ENCODE measurements at places on chromosomes 7 and 10.
A peak's percentile ranks its signal among the peaks of the same experiment; 100 is the strongest.

- DNase-seq = no peak
These were observed 60.9 kb upstream of the ADRB1 start for GRCh38 chr10:113982769-113983168.

GRCh38 chr7:81162771-81163525, 244.1 kb upstream of the SEMA3C start:
- no peak for DNase-seq

DNA sequence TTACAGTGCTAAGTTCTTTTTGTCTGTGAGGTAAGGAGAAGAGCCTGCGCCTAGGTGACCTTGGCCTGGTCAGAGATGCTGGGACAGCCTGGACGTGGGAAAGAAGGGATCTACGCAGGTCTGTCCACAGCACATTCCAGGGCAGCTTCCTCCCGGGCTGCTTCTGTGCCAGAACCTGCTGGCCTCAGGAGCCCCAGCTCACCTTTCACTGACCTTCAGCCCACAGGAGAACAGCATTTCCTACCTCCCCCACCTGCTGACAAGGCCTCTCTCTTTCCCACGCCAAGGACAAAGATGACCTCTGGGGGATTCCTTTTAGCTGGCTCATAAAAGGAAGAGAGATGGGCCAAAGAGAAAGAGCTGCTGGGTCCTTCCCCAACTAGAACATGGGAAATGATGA, 260.6 kb downstream of the KCNMA1 start:
- DNase-seq = no peak

DNA sequence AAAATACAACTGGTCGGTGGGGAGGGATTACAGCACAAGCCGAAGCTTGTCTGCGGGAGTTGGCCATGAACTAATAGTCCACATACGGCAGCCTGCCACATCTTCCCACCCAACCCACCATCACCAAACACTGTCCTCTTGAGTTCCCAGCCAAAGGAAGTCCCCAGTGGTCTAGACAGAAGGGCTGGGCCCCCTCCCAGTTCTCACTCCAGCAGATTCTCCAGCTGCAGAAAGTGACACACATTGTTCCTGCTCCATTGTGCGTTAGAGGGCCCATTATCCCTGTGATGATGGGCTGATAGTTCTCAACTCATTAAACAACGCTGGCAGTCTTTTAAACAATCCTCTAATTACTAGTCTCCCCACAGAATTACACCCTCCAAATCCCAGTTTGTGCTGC, 148.0 kb downstream of the FGFR2 start:
- DNase-seq = no peak

DNA sequence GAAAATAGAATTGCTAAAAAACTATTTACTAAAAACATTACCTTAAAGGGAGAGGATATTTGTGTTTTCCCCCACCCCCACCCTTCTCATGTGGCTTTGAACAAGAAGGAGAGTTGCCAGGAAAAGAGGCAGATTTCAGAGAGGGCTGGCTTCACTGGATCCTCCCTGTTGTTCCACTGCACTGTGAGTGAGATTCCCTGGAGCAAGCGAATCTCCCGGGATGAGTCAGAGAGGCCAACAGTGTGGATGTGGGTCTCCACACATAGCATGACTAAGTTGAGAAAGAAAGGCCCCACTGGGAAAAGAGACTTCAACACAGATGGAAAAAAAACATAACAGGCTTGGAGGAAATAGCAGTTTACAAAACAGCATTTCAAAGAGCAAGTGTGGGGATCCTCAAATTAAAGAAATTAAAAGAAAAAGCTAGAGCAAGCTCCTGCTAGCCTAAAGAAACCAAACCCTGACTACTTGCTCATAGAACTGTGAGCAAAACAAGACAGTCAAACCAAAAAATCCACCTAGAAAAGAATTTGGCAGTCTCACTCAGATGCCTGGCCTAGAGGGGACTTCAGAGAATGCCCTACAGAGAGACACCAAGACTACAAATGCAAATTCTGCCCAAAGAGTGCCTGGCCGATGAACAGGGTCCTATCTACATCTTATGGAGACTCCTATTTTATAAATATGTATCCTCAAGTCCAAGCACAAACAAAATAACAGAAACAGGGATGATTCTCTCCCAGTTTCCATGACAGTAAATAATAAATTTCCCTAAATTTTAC, 3.4 kb downstream of the CAV1 start:
- no peak for DNase-seq

DNA sequence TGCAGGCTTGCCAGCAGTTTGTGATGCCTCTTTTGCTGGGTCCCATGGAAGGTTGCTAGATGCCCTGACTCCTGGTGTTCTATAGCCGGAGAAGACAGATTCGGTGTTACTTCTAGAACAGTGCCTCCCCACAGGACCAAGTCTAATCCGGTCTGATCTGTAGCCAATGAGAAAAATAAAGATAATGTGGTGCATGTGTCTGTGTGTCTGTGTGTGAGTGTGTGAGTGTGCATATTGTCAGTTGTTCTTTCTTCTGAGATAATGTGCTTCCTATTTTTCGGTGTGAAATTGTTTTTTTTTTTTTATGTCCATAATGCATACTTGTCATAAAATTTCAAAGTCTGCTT, 29.7 kb upstream of the ZNRF2 start:
- no peak for DNase-seq

DNA sequence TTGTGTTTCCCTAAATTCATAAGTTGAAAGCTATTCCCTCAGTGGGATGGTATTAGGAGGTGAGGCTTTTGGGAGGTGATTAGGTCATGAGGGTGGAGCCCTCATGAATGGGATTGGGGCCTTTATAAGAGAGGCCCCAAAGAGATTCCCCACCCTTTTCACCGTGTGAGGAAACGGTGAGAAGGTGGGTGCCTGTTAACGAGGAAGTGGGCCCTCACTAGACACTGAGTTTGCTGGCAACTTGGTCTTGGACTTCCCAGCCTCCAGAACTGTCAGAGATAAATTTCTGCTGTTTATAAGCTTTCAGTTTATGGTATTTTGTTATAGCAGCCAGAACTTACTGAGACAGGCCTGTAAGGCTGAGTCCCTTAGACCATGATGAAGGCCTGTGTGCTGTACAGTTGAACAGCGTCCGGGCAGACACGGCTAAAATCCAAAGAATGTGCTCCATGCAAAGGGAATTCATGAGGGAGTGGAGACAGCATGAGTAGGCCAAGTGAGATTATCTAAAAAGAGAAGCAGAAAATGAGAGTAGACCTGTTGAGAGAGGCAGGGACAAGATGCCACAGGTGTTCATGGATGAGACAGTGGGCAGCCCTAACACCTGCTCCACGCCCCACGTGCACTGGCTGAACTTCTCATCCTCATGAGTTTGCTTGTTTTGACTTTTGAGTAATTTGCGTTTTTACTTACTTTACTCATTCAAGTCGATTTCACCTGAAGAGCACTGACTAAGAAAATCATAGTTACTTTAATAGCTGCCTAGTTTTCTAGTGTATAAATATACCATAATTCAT, 66.9 kb upstream of the SFMBT2 start:
- no peak for DNase-seq

- no peak for DNase-seq
These were observed 134.0 kb upstream of the SEMA3D start for GRCh38 chr7:85320699-85321476.

- no peak for DNase-seq
These were observed 138.5 kb downstream of the ZNF438 start for GRCh38 chr10:30893208-30893607.

DNA sequence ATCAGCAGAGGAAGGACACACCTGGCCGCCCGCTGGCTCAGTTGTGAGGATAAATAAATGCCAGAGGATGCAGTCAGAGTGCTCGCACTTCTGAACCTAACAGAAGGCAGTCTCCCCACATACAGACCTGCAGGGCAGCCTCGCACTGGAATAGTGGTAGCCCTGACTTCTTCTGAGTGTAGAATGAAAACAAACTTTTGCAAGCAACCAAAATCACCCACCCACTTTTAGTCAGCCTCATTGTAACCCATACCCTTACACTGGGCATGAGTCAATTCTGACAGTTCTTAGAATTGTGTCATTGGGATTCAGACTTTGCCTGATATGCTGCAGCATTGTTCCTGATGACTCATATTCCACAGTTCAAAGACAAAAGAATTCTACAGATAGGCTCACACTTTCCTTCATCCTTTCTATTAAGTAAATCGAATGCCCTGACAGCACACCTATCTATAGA, 167.0 kb upstream of the CDK1 start:
- no peak for DNase-seq

- DNase-seq = no peak
These were observed 350.4 kb downstream of the DNAJB6 start for GRCh38 chr7:157687158-157687557.

- DNase-seq = no peak
These were observed 28.9 kb downstream of the LRRC27 start for GRCh38 chr10:132360766-132361447.

- DNase-seq = no peak
These were observed 177.6 kb downstream of the ADARB2 start for GRCh38 chr10:1559761-1560160.

- no peak for DNase-seq
These were observed 5.8 kb downstream of the TAF5 start for GRCh38 chr10:103373544-103373943.

DNA sequence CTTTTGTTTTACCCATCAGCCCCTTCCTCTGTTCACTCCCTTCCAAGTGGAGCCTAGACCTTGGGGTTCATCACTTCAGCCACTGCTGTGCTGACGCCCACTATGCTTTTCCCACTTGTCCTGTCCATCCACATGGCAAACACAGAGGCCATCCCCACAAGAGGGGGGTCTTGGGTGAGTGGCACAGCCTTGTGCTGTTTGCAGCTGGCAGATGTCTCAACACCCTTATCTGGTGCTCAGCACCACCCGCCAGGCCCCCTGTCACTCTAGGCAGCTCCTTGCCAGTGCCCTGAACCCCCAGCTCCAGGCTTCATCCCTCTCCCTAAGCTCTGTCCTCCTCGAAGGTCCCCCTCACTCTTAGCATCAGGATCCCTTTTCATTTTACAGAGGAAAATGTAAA, 13.1 kb downstream of the BLVRA start:
- DNase-seq = no peak

GRCh38 chr7:116988363-116988989, 35.2 kb downstream of the ST7 start:
- no peak for DNase-seq

- DNase-seq = no peak
These were observed 85.8 kb upstream of the EGFR start for GRCh38 chr7:54932818-54933543.

- DNase-seq = no peak
These were observed 154.1 kb downstream of the KIAA1217 start for GRCh38 chr10:24363070-24363469.

- DNase-seq = no peak
These were observed 2.5 kb downstream of the VSIR start for GRCh38 chr10:71770789-71771188.

GRCh38 chr10:97197030-97197500, 11.3 kb upstream of the SLIT1 start:
- no peak for DNase-seq

- no peak for DNase-seq
These were observed 95.6 kb downstream of the SNX13 start for GRCh38 chr7:17844514-17845196.

- no peak for DNase-seq
These were observed 113.0 kb downstream of the ABLIM1 start for GRCh38 chr10:114545071-114545470.

DNA sequence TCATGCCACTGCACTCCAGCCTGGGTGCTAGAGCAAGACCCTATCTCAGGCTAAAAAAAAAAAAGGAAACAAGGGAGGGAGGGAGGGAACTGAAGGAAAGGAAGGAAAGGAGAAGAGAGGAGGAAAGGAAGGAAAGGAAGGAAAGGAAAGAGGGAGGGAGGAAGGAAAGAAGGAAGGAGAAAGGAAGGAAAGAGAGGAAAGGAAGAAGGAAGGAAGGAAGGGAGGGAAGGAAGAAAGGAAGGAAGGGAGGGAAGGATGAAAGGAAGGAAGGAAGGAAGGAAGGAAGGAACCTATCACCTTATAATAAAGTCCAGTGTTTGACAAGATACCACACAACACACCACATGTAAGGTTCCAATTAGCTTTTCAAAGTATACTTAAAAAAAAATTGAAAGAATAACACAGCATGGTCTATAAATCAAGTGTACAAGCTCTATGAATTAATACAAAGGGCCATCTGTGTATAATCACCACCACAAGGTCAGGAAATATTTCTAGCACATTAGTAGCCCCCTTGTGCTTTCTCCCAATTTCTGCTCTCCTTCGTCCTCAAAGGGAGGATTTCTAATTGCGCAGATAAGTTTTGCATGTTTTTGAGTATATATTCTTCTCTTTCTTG, 26.4 kb downstream of the RNF216 start:
- DNase-seq = no peak

DNA sequence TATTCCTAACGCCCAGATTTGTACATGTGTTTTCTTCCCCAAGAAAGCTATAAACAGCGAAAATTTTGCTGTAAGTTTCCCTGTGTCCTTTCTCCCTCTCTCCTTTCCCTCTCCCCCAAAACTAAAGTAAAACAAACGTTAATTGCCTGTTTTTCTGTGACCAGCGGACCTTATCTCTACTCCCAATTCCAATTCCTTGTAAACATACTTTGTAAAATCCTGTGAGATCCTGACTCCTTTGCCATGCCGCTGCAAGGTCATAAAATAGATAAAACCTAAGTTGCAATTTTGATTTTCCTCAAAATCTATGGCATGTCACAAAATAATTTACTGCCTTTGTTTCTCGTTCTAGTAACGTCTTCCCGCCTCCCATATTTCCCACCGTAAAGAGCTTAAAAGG, 217.6 kb downstream of the USP6NL start:
- no peak for DNase-seq

DNA sequence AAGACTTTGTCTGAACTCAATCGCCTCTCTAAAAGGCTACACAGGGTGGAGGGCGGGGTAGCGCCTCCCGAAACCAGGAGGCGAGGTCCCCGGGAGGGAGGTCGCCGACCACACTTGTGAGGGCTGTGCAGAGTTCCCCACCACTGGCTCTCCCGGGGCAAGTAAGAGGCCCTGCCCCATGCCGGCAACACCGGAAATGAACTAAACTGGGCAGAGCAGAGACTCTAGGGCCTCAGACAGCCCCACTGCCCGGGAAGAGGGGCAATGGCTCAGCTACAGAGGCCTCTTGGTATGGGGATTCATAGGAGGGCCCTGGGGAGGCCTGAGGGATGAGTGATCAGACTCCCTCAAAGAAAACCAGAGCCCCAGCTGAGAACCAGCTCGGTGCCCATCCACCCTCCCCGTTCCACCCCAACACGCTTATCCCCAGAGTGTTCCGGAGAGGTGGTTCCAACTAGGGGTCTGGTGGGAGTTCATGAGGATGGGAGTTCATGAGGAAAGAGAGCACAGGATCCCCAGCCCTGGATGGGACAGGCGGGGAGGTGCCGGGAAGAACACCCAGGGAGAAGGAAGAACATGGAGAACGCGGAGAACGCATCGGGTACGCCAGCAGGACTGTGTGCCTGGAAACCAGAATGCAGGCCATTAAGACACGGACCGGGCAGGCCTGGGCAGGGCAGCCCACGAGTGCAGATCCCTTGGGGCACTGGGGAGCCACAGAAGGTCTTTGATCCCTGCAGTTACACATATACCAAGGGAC, 89.4 kb upstream of the MYL10 start:
- DNase-seq = no peak

- no peak for DNase-seq
These were observed 18.2 kb downstream of the LIPF start for GRCh38 chr10:88682491-88682890.

- peak; percentile 29 for DNase-seq
These were observed 103.9 kb downstream of the CUBN start for GRCh38 chr10:17025444-17026295.

Measured in stimulated activated CD8-positive, alpha-beta memory T cell treated with anti-CD3 and anti-CD28 coated beads, Interleukin-4, amount 100 ng/mL, for 4 hours (primary cell).